ENCODE measurements at places on chromosomes 7 and 10.

GRCh38 chr10:1734288-1734687, 3.0 kb downstream of the ADARB2 start:
- no peak for DNase-seq

DNA sequence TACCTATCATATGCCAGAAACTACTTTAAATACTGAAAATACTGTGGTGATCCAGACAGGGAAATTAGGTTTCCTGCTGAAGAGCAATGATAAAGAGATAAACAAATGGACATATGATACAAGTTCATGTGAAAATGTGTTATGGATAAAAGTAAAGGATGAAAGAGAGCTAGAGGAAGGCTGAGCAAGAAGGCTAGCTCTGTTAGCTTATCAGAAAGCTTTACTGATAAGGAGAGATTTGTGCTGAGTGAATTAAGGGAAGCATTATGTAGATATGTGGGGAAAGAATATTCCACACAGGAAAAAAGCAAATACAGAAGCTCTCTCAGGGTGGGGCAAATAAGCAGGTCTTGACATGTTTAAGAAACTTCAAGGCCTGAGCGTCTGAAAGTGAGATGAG, 308.4 kb downstream of the HDAC9 start:
- DNase-seq = no peak

- no peak for DNase-seq
These were observed 59.8 kb downstream of the C10orf120 start for GRCh38 chr10:122639801-122640200.

DNA sequence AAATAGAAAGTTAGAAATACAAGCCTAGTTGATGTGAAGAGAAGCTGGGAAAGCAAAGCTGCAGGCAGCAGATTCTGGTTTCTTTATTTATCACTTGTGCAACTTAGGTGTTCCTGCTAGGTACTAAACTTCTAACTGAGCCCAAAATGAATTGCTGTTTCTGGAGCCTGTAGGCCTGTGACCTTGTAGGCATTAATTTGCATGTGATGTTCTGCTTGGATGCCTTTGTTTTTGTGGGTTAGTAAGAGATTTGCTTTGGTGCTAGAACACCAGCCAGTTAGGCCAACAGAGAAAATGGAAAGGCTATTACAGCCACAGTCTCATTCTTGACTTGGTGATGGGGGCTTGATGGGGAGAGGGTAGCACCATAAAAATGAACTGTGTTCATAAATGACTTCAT, 370.7 kb downstream of the PPP1R3A start:
- no peak for DNase-seq

GRCh38 chr10:13163859-13164258, 2.5 kb downstream of the MCM10 start:
- DNase-seq = no peak

- no peak for DNase-seq
These were observed 164.4 kb downstream of the ZNF365 start for GRCh38 chr10:62538606-62539005.

DNA sequence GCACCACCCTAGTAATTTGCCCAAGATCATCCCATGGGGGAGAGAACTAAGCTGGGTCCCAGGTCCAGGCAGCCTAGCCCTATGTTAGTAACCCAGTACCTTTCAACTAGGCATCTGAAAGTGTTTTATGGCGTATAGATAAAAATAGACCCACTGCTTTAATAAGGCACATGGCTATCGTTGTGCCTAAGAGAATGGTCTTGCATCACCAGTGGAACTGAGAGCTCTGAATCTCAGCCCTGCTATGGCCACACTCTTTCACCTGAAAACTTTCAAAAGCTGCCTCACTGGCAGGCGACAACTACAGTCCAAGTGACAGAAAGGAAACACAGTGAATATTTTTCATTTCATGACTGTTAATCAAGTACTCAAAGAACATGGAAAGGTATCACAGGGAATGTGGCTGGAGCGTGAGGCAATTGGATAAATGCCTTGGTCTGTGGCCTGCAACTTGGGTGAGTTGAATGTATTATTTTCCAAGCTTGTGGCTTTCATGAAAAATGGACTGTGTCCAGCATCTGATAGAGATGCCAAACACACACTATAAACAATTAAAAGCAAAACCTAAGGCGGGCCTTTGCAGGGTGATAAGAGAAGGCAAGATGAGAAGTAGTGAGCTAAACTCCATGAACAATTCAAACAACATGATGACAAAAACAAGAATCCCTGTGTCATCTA, 18.0 kb upstream of the SFMBT2 start:
- no peak for DNase-seq

GRCh38 chr10:130905921-130906320, 405.6 kb downstream of the TCERG1L start:
- no peak for DNase-seq

DNA sequence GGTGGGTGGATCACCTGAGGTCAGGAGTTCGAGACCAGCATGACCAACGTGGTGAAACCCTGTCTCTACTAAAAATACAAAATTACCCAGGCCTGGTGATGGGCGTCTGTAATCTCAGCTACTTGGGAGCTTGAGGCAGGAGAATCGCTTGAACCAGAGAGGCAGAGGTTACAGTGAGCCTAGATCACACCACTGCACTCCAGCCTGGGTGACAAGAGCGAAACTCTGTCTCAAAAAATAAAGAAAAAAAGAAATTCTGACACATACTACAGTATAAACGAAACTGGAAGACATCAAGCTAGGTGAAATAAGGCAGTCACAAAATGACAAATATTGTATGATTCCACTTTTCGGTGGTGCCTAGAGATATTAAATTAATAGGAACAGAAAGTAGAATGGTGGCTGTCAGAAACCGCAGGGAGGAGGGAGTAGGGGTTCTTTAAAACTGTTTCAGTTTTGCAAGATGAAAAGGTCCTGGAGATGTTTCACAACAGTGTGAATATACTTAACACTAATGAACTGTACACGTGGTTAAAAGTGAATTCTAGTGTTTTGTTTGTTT, 23.2 kb downstream of the PILRA start:
- no peak for DNase-seq

GRCh38 chr10:110818311-110819256, 53.1 kb upstream of the PDCD4 start:
- no peak for DNase-seq

DNA sequence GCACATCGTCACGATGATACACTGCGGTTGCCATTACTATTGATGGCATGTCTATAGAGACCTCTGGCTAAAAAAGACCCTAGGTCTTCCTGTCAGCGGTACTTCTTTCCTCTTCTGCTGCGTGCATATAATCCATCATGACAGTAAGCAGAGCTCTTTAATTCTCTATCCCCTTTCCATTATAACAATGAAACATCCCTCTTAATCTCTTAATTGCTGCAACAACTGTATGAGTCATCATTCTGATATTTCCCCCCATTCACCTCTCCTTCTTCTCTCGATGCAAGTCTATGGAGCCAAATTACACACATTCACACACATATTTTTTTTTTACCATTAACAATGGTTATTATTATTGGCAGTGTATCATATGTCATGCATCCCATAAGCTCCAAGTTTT, 45.2 kb upstream of the AKR1E2 start:
- no peak for DNase-seq

- DNase-seq = no peak
These were observed 25.7 kb downstream of the C7orf25 start for GRCh38 chr7:42886129-42886528.

GRCh38 chr7:132469264-132469663, 107.0 kb downstream of the PLXNA4 start:
- no peak for DNase-seq
